ENCODE measurements at places on chromosomes 13 and 19. TPM values are rescaled to one million over a fixed set of nuclear protein-coding genes. Genes with fewer than 3 reads are reported as not detected.

- DNase-seq = no peak
Measured at GRCh38 chr13:30363725-30364124, 56.4 kb upstream of the KATNAL1 start.

- no peak for DNase-seq
Measured at GRCh38 chr13:23325191-23325590, 108.3 kb downstream of the SACS start.

DNA sequence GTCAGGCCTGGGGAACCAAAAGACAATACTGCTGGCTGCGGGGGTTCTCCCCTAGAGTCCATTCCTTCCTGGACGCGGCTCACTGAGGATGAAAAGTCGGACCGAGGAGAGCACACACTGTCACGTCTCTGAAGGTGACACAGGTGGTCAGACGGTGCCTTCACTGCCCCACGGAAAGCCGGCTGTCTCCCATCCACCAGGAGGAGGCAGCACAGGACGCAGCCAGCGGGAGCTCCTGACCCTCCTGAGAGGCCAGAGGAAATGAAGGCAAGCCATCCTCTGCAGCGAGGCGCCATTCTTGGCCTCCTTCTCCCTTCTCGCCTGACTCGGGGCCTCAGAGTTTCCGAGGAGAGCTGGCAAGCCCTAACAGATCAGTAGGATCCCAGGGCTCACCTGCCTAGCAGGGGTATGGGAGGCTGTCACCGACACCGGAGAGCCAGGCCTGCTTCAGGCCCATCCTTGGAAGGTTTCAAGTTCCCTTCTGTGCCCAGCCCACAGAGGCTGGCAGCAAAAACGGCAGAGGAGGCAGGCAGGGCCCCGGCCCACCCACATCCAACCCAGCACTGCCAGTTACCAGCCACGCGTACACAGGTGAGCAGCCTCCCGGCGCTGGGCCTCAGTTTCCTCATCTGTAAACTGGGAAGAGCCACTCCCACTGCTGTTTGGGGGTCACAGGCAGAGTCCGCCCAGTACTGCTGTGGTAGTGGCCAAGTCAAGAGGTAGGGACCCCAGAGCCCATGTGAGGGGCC, 4.5 kb downstream of the REXO1 start:
- DNase-seq = no peak

The C1QTNF9 gene
- not detected for total RNA-seq

Measured in Panc1 (cell line).